ENCODE measurements at places on chromosomes 2 and 18.

- DNase-seq = no peak
These were observed 138.7 kb upstream of the ZNF516 start for GRCh38 chr18:76633588-76634269.

DNA sequence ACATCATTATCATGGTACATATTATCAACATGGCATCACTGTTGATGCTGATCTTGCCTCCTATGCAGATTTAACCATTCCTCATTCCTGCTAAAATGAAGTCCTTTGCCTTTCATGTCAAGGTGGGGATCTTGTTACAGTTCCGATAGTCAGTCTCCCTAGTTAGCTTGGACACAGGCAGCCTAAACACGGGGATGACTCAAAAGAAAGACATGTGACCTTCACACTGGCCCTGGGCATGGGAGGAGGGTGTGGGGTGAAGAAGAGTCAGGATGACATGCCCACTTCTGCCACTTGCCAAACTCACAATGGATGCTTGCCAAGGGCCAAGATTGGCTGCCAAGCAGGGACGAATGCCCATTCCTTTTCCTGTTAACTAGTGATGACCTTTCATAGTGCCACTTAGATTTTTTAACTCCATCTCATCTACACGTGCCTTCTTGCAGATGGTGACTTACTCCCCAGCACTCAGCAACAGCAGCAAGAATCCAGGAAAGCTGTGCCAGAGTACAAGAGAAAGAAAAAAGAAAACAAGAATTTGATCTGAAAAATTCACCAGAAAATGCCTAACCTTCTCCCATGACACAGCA is 13.9 kb upstream of the SLC1A4 start:
- DNase-seq = no peak

GRCh38 chr18:48566589-48566988 is 27.8 kb downstream of the CTIF start:
- no peak for DNase-seq

DNA sequence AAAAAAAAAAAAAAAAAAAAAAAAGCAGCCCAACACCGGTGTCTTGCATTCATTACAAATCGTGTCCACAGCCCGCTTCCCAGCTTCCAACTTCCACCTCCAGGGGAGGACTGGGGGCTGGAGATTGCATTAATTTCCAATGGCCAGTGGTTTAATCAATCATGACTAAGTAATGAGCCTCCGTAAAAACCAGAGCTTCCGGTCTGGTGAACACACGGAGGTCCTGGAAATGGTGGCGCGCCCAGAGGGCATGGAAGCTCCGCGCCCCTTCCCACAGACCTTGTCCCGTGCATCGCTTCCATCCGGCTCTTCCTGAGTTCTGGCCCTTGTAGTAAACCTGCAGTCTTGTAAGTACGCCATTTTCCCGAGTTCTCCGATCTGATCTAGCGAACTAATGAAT is 43.6 kb downstream of the EEF1B2 start:
- DNase-seq = no peak

GRCh38 chr18:13381944-13382365 is 163.4 kb downstream of the LDLRAD4 start:
- DNase-seq = peak; percentile 44

DNA sequence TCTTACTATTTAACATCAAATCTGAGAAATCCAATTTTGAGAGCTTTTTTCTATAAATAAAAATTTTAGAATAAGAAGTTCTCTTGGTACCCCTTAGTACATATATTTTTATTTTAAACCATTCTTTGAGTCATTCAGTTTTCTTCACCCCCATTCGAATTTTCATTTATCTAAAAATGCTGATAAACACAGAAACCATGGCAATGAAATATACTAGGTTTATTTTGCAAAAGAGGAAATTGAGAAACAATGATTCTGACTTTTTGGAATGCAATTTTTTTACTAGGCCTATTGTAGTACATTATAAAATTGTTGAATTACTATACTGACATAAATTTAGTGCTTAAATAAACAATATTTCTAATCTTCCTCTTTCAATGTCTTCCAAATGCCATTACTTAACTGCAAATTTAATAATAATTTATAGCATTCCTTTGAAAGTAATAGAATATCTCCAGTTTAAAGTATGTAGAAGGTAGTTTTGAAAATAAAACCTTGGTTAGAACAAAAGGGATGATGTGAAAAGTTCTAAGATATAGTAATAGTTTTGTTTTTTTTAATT is 46.3 kb downstream of the TANK start:
- DNase-seq = no peak

DNA sequence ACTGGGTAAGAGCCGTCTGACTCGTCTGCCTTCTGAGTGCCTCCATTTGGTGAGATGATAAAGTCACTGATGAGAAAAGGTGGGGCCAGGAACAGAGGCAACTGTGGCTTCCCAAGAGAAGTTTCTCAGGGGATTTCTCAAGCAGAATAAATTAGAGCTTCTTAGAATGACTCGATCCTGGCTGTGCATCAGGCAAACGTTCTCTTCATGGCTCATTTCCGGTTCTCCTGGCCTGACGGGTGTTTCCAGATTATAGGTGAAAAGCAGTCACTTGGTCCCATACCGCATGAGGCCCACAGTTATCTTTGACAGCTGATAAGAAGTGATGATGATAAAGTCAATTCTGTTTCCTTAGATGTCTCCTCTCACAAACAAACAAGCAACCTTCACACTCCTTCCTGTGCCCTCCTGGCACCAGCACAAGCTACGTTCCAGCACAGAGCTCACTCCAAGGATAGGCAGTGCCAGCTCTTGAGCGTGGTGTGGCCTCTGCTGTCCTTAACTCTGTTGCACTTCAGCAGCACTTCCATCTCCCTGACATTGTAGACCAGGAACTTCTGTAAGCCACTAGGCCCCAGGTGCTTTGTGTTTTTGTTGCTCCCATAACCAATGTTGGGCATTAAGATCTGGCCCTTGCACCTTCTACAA is 37.8 kb upstream of the KCNF1 start:
- DNase-seq = no peak

- no peak for DNase-seq
These were observed 81.7 kb upstream of the TAF1B start for GRCh38 chr2:9761577-9761976.

GRCh38 chr2:165820296-165820695 is 26.2 kb upstream of the GALNT3 start:
- no peak for DNase-seq

- no peak for DNase-seq
These were observed 125.2 kb upstream of the LGALSL start for GRCh38 chr2:64328756-64329155.

DNA sequence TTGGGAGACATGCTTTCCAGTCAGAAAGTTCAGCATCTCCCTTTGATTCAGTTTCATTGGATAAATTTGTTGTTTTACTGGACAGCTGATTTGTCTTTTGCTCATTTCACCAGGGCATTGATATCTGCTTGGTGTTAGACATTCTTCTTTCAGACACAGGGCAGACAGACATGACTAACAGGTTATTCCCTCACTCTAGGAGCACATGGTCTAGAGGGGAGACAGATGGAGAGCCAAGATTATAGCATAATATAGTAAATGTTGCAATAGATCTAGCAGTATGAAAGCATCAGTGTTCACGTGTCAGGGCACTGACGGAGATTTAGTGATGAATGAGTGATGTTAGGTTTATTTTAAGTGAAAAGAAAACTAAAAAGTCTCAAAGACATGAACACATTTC is 187.0 kb upstream of the CYRIA start:
- DNase-seq = no peak

DNA sequence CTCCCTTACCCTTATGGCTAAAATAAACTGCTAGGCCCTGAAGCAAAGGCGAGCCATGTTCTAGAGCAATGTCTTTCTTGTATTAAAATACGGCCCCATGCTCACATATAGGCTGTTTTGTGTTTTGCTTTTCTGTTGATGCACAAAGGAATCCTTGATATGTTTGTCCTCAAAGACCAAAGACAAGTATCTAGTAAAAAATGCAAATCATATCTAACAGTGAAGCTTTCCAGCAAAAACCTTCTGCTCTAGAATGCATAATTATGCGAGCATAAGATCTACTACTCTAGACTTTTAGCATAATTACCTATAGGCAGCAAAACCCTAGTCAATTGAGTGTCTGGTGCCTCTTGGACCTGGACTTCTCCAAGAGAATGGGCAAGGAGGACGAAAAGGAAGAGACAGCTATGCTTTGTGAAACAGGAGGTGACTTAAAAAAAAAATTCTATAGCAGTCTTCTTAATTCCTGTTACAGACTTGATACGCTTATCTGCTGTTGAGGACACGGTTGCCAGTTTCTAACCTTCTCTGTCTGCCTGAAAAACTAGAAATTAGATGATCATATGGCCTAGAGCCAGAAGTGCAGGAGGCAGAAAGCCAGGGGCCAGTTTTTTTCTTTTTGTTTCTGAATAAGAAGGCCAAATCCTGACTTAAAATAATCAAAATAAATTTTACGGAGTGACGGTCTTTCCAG is 1.5 kb upstream of the AMMECR1L start:
- no peak for DNase-seq

DNA sequence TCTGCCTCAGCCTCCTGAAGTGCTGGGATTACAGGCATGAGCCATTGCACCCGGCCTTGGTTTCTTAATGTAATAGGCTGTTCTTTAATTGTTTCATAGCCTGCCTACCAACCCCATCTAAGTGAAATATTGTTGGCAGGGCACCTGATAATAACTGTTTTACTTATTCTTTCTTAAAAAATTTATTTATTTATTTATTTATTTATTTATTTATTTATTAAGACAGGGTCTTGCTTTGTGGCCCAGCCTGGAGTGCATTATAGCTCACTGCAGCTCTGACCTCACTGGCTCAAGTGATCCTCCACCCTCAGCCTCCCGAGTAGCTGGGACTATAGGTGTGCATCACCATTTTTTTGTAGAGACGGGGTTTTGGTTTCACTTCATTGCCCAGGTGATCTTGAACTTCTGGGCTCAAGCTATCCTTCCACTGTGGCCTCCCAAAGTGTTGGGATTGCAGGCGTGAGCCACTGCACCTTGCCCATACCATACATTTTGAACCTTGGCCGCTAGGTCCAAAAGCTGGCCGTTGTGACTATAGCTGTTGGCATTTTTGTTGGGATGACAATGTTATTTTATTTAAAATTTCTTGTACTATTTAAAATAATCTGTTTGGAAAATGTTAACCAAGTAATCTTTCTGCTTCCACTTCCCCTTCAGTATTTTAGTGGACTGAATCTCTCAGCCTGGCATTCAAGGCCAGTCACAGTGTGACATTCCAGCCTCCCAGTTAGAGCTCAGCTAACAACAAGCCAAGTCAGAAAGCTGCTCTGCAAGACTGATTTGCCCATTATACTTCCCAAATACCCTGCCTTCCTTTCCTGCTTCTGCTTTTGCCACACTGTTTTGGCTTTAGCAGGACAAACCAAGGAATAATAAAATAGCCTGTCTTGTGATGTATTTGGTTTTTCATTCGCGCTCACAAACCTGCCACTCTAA is 52.4 kb downstream of the BABAM2 start:
- DNase-seq = no peak

DNA sequence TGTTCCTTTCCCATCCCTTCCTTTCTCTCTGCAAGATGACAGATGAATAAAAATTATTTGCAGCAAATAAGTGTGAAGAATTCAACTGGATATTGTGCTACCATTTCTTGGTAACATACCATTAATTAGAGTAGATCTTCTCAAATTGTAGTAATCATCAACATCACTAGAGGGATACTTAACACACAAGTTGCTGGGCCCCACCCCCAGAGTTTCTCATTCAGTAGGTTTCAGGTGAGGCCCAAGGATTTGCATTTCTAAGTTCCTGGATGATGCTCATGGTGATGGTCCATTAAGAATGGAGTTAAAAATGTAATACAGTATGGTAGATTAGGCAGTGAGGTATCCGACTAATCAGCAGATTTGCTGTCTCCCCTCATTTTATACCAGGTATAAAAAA is 594.0 kb downstream of the ERBB4 start:
- no peak for DNase-seq

- no peak for DNase-seq
These were observed 11.5 kb downstream of the GCC2 start for GRCh38 chr2:108460345-108461037.

DNA sequence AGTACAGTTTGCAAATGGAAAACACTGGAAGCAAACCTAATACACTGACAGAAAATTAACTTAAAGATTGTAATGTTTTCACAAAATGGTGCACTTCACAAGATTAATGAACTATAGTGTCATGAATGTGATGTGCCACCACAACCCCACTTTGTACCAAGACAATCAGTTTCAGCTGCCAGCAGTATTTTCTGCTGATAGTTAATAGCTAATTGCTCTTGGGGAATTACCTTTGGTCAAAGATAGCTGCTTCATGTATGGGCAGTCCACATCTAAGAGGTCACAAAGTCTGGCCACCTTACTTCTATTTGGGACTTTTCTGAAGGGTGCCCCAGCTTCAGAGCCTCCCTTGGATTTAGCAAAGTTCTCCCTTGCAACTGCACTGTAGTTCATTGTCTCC is 254.0 kb downstream of the CALCRL start:
- DNase-seq = no peak

- no peak for DNase-seq
These were observed 28.5 kb downstream of the ZNF516 start for GRCh38 chr18:76466410-76466991.

DNA sequence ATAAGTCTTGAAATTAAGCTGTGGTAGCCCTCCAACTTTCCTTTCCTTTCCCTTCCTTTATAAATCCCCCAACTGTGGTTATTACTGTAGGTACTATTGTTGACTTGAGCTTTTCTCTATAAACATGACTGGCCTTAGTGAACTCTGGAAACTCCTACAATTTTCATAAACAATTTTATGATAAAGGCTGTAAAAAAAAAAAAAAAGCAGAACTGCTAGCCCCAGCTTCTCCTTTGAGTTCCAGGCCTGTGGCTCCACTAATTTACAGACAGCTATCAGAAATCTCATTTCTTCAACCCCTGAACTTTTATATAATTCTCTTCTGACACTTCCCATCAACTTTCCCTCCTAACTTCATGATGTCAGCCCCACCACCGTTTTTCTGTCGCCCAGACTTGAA is 174.3 kb downstream of the IKZF2 start:
- no peak for DNase-seq

- no peak for DNase-seq
These were observed 544 bp downstream of the LRATD1 start for GRCh38 chr2:14633061-14633460.

GRCh38 chr18:2903006-2903405 is 56.2 kb downstream of the EMILIN2 start:
- DNase-seq = no peak

- DNase-seq = no peak
These were observed 1696.3 kb upstream of the TMEFF2 start for GRCh38 chr2:193891023-193891422.

Measured in C1 segment of cervical spinal cord (tissue), 14 donors.